Keratinocyte (primary cell): ENCODE measurements at places on chromosomes 5 and 9. TPM values are rescaled to one million over a fixed set of nuclear protein-coding genes. Genes with fewer than 3 reads are reported as not detected.

- no peak overlapping the region for H3K27ac ChIP-seq
- H3K4me3 ChIP-seq, result no peak overlapping the region
- no peak for DNase-seq
- H3K36me3 ChIP-seq, result no peaks in the 10 kb centered on the region
- no peaks in the 10 kb centered on the region for H3K4me1 ChIP-seq
These were observed 261.0 kb upstream of the GRIN3A start for GRCh38 chr9:101999441-101999840.

DNA sequence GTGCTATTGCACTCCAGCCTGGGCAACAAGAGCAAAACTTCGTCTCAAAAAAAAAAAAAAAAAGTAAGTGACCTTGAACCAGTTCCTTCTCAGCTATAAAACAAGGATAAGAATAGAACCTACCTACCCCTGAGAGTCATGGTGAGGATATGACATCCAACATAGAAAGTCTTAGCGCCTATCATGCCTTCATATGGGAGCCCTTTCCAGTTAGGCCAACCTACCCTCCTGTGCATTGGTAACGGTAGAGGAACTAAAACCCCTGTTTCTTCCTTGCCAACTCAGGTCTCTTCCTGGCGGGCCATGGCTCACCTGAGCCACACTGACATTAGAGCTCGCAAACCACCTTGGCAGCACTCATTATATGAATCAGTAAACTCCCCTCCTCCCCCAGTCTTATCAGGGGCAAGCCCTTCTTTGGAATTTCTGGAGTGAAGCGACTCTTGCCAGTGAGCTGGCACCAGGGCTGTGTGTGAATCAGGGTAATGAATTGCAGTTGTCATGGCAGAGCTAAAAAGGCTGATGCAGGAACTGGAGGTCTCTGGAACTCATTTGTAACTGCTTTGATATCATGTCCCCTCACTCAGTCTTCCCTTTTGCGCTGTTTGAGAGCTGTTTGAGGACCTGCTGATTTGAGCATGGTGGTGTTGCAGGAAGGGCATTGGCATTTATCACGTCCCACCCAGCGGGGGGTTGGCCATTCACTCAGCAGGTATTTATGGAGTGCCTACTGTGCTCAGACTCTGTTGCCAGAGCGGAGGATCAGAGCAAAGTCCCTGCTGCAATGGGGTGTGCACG lies 10.3 kb downstream of the WWC1 start:
- peak; percentile 71 for DNase-seq
- peak overlapping the region; percentile 50 for H3K27ac ChIP-seq
- peaks cover 45% of the 10 kb centered on the region for H3K4me1 ChIP-seq
- H3K36me3 ChIP-seq, result no peaks in the 10 kb centered on the region

Gene TMEM38B
- 7.7 to 9.8 TPM (median 7.9 TPM) in 3 replicates for polyA plus RNA-seq

Gene SNCB
- 0.21 to 1.00 TPM (median 0.69 TPM) in 3 replicates for polyA plus RNA-seq

GRCh38 chr9:130328349-130328801 lies 62.8 kb downstream of the HMCN2 start:
- H3K27me3 ChIP-seq, result peaks cover 51% of the 10 kb centered on the region
- H3K36me3 ChIP-seq, result no peaks in the 10 kb centered on the region
- no peak for DNase-seq
- H3K4me1 ChIP-seq, result peaks cover 5% of the 10 kb centered on the region
- no peak overlapping the region for H3K4me3 ChIP-seq
- H3K27ac ChIP-seq, result no peak overlapping the region

- no peak overlapping the region for H3K4me3 ChIP-seq
- H3K27ac ChIP-seq, result no peak overlapping the region
- DNase-seq, result no peak
- H3K36me3 ChIP-seq, result no peaks in the 10 kb centered on the region
These were observed 85.5 kb upstream of the MARCHF11 start for GRCh38 chr5:16265141-16265540.

GRCh38 chr9:4970970-4971641 lies 14.0 kb upstream of the JAK2 start:
- H3K4me3 ChIP-seq, result no peak overlapping the region
- no peaks in the 10 kb centered on the region for H3K27me3 ChIP-seq
- DNase-seq, result no peak
- H3K4me1 ChIP-seq, result no peaks in the 10 kb centered on the region
- H3K27ac ChIP-seq, result no peak overlapping the region

DNA sequence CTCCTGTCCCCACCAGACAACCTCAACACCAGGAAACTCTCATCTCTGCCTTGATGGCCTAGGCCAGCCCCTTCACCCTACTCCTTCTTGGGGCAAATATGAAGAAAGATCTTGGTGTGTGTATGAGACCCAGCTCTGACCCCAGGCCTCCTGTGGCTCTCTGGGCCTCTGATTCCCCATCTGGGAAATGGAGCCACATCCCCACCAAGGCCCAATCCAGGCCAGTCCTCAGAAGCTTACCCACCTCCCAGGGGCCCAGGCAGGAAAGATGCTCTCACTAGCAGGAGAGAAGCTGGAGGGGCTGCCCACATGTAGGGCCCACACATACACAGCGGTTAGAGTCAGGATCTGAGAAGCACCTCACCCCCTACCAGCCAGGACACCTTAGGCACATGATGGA lies 38.9 kb downstream of the BICD2 start:
- no peak overlapping the region for H3K27ac ChIP-seq
- H3K27me3 ChIP-seq, result no peaks in the 10 kb centered on the region
- DNase-seq, result no peak
- peaks cover 58% of the 10 kb centered on the region for H3K4me1 ChIP-seq

- no peak for DNase-seq
- H3K4me1 ChIP-seq, result peaks cover 21% of the 10 kb centered on the region
- no peaks in the 10 kb centered on the region for H3K36me3 ChIP-seq
- peak overlapping the region; percentile 37 for H3K4me3 ChIP-seq
These were observed 256.0 kb downstream of the DOCK8 start for GRCh38 chr9:470552-471194.

Gene NKD2
- 0.13 TPM in 1 of 3 replicates, not detected in the others for polyA plus RNA-seq

Gene OTP
- polyA plus RNA-seq, result not detected in 3 replicates

Gene DPP7
- polyA plus RNA-seq, result 29.7 to 93.1 TPM (median 35.3 TPM) in 3 replicates

GRCh38 chr5:14720236-14720923 lies 55.9 kb downstream of the OTULIN start:
- no peaks in the 10 kb centered on the region for H3K4me1 ChIP-seq
- H3K4me3 ChIP-seq, result no peak overlapping the region
- no peaks in the 10 kb centered on the region for H3K27me3 ChIP-seq
